ENCODE measurements at places on chromosomes 11 and 22. TPM values are rescaled to one million over a fixed set of nuclear protein-coding genes. Genes with fewer than 3 reads are reported as not detected.

ACTN3 gene
- polyA plus RNA-seq: not detected

CRY2 gene
- 25.5 TPM for polyA plus RNA-seq

RFPL1 gene
- polyA plus RNA-seq: not detected

FDXACB1 gene
- polyA plus RNA-seq: 7.0 TPM

MFNG gene
- 159 TPM for polyA plus RNA-seq

SHANK3 gene
- not detected for polyA plus RNA-seq

THY1 gene
- not detected for polyA plus RNA-seq

GRIK4 gene
- not detected for polyA plus RNA-seq

ZNF143 gene
- polyA plus RNA-seq: 35.8 TPM

CCDC81 gene
- not detected for polyA plus RNA-seq

LINC01488 gene
- not detected for polyA plus RNA-seq

ZNF408 gene
- 13.8 TPM for polyA plus RNA-seq

MYO7A gene
- not detected for polyA plus RNA-seq

SLC22A12 gene
- polyA plus RNA-seq: not detected

PDGFD gene
- 0.63 TPM for polyA plus RNA-seq

CD3G gene
- 2.3 TPM for polyA plus RNA-seq

MMP13 gene
- polyA plus RNA-seq: not detected

LTBP3 gene
- 30.1 TPM for polyA plus RNA-seq
